ENCODE measurements at places on chromosomes 13 and 19.
A peak's percentile ranks its signal among the peaks of the same experiment; 100 is the strongest.

GRCh38 chr13:25915840-25916518 is 135.8 kb downstream of the SHISA2 start:
- DNase-seq, result no peak

DNA sequence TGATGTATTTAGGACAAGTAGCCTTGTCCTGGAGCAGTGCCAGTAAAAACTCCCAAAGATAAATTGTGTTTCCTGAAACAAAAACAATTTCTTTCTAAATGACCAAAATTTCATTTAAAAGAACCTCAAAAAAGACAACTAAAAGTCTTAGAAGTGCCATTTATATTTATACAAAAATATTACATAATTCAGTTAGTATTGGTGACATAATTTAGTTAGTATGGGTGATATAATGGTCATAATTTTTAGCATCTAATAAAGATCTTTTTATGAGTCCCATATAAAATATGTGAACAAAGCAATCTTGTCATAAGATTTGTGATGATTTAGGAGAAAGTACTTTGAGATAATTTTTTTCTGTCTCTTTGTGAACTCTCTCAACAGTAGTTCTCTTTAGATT is 76.0 kb downstream of the ELF1 start:
- DNase-seq, result no peak

- DNase-seq, result no peak
Measured at GRCh38 chr13:23500849-23501248, 67.3 kb upstream of the SACS start.

DNA sequence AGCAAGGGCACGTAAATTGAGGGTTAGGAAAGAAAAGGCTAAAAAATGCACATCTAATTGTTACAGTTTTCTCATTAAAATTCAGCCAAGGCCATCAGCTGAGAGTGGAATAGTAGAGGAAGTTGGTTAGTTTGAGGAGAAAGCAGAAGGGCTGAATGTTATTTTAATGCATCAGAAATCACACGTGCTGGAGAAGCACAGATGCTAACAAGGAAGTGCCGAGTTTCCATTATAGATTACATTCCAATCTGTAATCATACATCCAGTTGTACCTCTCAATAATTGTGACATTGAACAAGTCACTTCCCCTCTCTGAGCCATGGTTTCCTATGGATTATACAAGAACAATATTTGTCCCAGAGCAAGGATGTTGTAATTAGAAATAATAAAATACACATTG is 25.1 kb downstream of the FPR3 start:
- DNase-seq, result no peak

DNA sequence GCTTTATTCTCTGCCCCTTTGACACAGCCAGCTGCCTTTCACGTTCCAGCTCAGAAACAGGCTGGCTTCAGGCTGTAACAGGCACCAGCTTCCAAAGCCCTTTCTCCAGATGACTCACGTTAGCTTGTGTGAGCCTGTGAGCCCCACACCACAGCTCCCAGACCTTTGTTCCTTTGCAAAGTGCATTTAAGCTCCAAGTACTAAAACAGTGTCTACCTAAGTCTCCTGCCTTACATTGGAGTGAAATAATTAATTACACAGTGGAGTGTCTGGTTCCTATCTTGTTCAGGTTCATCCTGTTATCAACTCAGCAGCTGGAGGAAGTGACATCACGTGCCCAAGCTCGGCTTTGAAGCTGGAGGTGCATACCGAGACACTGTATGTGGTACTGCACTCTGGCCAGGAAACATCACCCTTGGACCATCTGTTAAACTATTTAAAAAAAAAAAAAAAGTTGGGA is 475.8 kb downstream of the FOXO1 start:
- DNase-seq, result peak; percentile 68

DNA sequence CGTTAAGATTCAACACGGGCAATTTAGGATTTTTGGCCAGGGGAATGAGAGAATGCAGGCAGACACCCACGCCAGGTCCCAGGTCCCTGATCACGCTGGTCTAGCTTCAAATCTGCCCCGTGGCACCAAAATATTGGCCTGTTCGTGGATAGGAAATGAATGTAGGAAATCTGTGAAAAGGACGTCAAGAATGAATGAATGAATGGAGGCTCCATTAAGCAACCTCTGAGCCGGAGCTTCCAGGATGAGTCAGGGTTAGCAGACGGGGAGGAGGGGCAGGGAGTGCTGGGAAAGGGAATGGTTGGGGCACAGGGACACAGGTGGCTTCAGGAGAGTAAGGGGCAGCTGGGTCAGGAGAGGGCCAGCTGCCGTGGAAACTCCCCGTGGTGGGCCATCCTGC is 4.2 kb downstream of the SULT2B1 start:
- DNase-seq, result no peak

- no peak for DNase-seq
Measured at GRCh38 chr19:43265664-43266025, 3.7 kb downstream of the PSG9 start.

DNA sequence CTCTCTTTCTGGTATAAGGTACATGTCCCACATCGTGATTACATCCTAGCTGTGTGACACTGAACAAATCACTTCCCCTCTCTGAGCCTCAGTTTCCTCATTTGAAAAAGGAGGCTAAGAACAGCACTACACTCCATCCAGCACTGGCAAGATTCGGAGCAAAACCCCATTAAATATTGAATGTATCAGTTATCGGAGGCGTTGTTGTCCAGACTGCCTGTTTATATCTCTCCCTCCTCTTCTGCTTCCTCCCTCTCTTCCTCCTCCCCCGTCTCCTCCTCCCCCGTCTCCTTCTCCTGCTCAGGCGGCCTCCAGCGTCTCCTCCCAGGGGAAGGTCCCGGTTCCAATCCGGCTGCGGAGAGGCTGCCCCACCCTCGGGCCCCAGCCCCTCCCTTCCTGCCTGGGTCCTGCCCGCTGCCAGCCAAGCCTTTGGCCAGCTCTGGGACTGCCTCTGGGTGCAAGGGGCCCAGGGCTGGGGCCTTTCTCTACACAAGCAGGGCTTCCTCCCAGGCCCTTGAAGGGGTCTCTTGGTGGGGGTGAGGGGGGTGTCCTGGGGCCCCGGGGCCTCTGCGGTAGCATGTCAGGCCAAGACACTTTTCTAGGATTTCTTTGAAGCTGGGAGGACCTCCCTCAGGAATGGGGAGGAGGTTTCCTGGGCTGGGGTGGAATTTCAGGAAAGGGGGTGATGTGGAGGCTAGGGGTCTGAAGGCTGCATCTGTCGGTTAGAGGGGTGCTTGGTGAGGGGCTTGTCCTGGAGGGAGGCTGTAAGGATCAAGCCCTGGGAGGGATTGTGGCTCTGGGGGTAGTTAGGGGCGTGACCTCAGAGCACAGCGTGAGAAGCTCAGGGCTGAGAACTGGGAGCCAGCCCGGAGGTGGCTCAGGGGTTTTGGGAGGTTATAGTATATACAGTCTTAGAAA is 1.9 kb downstream of the RRAS start:
- DNase-seq, result no peak

- DNase-seq, result no peak
Measured at GRCh38 chr19:47315125-47315821, 5.6 kb downstream of the C5AR1 start.

- no peak for DNase-seq
Measured at GRCh38 chr13:31334547-31334946, 134.8 kb downstream of the B3GLCT start.
